ENCODE measurements at places on chromosomes 16 and 17. TPM values are rescaled to one million over a fixed set of nuclear protein-coding genes. Genes with fewer than 3 reads are reported as not detected.

RPL13 gene
- total RNA-seq = 886 TPM

NACA2 gene
- not detected for total RNA-seq

DNA sequence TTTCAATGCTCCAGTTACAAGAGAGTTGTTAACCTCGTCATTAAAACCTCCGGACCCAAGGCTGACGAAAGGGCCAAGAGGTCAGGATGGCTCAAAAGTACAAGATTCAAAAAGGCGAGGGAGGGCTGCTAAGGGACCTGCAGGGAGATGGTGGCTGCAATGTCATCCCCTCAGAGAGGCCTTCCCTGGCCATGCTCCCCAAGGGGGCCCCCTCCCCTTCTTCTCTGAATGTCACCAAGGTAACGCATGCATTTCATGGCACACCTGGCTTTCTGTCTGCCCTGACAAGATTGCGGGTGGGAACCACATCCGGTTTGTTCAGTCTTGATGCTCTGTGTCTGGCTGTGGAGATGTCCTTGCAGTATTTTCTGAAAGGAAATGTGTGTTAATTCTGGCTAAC is 89.9 kb downstream of the C16orf78 start:
- DNase-seq = peak; percentile 33

DNA sequence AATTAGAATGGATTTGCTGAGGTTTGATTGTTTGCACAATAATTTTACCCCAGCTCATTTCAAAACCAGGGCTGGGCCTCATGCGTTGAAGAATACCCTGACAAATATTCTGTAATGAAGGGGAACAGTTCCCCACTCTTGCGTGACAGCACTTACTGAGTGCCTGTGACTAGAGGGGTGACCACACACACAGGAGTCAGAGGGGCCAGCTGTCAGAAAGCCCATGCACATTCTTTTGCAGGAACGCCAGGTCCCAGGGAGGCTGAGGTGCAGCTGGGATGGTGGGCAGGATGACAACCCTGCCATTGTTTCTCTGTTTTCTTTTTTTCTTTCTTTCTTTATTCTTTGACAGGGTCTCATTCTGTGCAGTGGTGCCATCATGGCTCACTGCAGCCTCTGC is 44.6 kb downstream of the SMPD3 start:
- no peak for DNase-seq

- no peak for DNase-seq
Observed at GRCh38 chr17:49835472-49835871, 12.4 kb downstream of the TAC4 start.

GRCh38 chr17:63696381-63696961 is 3.5 kb downstream of the LIMD2 start:
- DNase-seq = no peak

- no peak for DNase-seq
Observed at GRCh38 chr17:76253841-76254240, 11.3 kb upstream of the UBALD2 start.

DNA sequence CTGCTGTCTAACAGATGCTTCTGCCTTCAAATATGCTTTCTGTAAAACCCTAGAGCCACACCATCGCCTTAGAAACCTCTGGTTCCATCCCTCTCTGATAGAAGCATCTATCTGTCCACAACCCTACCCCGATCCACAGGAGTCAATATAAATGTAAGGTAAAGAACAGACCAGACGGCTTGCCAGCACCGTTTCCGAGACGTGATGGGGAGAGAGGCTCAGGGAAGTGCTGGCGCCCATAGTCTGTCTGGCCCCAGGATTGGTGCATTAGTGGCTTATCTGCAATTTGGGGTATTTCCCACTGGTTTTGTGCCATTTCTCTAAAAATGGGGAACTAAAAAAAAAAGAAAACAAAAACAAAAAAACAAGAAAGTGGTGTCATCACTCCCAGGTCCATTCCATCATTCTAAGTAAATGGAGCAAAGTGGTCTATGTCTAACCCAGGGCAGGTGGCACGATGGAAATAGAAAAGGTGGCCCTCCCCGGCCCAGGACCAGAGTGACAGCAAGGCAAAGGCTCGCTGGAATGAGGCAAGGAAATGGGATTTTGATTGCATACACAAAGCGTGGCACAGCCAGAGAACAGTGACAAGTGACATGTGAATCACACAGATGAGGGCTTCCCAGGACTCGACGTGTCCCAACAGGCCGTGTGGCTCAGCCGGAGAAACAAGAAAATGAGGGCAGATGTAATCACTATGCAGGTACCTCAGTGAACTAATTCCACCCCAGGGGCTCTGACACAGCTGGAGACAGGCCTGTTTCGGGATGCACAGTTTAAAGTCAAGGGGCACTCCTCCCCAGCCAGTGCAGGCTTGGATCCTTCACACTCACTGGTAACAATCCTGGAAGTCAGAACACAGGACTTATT is 125.6 kb downstream of the GAS7 start:
- no peak for DNase-seq

DNA sequence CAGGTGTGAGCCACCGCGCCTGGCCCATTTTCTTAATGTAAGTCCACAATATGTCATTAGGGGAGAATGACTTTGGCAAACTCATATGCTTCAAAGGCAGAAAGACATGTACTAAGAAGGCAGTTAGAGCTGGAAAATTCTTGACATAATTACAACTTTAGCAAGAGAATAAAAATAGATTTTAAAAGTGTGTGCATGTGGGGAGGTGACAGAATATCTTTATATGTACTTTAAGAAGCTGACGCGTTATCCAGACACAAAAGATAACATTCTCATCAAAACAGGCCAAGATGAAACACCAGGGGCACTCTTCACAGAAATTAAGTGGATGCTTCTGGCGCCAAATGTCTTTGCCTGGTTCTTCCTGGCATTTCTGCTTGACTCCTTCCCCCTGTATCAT is 28.2 kb downstream of the GJC1 start:
- DNase-seq = no peak

GRCh38 chr17:17933775-17934174 is 38.4 kb downstream of the TOM1L2 start:
- no peak for DNase-seq

DNA sequence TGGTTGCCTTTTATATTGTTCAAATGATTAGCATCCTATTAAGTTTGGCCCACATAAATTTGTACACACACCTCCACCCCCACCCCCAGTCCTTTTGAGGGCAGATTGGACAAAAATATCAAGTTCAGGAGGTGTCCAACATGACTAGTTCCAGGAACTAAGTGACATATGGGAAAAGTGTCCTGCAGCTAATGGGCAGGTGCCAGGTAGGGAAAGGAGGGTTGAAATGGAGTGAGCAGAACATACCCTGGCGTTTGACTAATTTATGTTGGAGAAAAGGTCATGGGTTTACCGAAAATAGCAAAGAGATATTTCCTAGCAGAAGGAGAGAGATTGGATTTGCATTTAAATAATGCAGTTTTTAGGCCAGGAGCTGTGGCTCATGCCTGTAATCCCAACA is 4.9 kb downstream of the KCTD2 start:
- DNase-seq = no peak

DNA sequence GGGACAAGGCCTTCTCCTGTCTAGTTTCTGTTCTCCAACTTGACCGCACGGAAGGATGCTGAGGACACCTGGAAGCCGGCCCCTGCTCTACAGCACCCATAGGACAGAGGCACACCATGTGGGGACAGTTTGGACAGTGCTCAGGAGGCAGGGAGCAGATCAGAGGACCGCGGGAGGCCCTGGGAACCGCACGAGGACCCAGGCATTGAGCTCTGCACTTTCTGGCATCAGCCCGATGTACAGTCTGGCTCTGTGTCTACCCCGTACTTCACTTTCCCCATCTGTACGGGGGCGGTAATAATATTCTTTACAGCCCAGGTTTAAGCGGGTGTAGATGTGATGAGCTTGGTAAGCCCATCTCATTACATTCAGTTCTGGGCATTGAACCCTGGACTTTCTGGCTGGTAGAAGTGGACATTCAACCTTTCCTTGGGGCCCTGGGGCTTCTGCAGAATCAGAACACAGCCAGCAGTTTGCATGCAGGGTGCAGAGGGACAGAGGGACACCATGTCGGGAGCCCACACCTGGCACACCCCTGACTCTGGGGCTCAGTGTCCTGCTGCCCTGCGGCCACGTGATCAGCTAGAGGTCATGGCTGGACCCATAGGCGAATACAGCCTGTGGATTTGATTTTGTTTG is 258.7 kb downstream of the SEC14L1 start:
- DNase-seq = no peak

GRCh38 chr16:54510685-54511221 is 224.2 kb upstream of the IRX3 start:
- no peak for DNase-seq

DNA sequence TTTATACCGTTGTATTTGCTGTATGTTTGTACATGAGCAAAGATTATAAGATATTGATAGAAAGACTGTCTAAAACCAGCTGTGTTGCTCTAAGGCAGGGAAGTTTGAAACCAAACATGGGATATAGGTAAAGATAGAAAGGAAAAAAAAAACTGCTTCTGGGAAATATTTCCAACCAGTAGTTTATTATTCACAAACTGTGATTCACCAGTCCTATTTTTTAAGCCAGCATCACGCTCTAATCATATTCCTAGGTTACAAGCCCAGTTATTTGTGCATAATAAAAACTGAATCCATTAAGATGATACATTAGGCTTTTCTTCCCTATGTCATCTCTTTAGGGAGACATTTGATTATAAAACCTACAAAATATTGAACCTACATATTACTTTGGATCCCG is 4.0 kb downstream of the ERN1 start:
- DNase-seq = no peak

- no peak for DNase-seq
Observed at GRCh38 chr17:66165537-66166123, 26.3 kb downstream of the CEP112 start.

DNA sequence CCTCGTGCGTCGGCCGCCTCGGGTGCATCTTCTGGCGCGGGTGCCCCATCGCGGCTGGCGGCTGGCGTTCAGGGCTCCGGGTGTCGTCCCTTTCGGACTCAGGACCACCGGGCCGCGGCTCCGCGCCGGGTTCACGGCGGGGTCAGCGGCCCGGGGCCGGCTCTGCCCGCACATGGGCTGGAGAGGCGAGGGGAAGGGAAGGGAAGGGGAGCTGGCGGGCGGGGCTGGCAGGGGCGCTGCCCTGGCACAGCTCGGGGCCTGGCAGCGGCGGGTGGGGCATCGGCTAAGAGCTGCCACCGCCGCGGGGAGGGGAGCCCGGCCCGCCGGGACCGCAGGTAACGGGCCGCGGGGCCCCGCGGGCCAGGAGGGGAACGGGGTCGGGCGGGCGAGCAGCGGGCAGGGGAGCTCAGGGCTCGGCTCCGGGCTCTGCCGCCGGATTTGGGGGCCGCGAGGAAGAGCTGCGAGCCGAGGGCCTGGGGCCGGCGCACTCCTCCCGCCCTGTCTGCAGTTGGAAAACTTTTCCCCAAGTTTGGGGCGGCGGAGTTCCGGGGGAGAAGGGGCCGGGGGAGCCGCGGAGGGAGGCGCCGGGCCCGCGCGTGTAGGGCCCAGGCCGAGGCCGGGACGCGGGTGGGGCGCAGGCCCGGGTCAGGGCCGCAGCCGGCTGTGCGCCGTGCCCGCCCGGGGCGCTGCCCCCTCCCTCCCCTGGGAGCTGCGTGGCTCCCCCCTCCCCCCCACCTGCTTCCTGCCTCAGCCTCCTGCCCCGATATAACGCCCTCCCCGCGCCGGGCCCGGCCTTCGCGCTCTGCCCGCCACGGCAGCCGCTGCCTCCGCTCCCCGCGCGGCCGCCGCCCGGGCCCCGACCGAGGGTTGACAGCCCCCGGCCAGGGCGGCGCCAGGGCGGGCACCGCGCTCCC is 646 bp downstream of the HIC1 start:
- no peak for DNase-seq

DNA sequence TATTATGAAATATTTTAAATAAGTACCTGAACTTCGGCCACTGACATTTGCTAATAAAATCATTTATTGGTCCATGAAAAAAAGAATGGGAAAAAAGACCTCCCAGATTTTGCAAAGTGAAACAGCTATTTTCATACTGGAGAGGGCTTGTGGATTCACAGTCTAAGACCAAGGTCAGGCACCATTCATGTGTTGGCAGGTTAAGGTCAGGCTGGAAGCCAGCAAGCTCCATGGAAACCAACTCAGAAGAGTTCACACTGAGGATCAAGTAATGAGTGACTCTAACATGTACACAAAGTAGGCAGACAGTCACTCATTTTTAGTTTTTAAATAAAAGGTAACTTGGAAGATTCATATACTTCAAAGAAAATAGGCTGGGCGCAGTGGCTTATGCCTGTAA is 3.4 kb downstream of the DNAJA2 start:
- DNase-seq = peak; percentile 86

DNA sequence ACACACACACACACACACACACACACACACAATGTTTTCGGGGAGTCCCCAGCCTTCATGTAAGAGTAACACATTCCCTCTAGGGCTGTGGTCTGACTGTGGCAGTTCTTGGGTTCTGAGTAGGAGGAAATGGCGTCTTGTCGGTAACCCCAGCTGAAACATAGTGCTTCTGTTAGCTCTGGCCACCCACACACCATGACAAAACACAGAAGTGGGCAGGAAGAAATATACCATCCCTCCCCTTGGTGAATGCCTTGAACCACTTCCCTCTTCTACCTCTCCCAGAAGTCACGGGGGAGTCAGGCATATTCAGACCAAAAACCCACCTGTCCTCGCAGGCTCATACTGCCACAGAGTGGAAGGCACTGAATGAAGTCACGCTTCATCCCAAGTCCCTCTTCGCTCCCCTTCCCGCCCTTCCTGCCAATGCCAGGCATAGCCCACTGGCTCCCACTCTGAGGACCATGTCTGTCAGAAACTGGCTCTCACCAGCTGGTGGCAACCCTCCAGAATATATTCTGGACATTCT is 11.5 kb downstream of the SLC35B1 start:
- no peak for DNase-seq

DNA sequence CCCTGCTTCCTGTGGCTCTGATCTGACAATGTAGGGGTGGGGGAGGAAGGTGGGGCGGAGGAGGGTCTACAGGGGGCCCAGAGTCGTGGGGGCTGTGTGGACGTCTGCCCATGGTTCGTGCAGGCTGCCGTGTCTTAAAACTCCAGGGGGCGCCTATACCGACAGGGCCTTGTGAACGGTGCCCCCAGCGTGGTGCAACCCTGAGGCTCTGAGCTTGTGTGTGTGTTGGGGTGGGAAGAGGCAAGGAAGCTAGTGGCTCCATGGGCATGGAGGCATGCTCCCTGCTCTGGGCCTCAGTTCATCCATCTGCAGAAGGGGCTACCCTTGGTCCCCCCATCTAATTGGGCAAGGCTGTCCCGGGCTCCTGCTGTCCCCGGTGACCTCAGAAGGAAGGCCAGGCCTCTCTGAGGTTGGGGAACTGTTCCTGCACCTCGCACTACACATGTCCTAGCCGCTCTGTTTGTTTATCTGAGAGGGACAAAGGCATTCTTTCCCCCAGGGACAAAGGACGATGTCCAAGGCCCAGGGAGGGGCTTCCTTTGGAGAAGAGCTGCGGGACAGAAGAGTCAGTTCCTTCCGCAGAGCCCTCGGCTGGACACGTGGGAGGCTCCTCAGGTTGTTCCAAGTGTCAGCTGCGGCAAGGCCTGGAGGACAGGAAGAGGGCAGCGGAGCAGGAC is 13.5 kb downstream of the CA4 start:
- DNase-seq = no peak

DNA sequence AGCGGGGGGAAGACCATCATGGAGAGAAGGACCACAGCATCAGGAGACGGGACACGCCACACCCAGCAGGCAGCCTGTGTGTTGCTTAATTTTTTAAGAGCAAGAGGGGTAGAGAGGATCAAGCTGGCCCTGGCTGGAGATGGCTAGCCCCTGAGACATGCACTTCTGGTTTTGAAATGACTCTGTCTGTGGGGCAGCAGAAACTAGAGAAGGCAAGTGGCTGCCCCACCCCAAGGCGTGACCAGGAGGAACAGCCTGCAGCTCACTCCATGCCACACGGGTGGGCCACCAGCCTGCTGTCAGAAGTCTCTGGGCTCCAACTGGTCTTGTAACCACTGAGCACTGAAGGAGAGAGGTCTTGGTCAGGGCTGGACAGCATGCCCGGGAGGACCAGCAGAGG is 75.5 kb downstream of the SOCS1 start:
- no peak for DNase-seq
